MM.1S (cell line): ENCODE measurements at places on chromosomes 16 and 17.

DNA sequence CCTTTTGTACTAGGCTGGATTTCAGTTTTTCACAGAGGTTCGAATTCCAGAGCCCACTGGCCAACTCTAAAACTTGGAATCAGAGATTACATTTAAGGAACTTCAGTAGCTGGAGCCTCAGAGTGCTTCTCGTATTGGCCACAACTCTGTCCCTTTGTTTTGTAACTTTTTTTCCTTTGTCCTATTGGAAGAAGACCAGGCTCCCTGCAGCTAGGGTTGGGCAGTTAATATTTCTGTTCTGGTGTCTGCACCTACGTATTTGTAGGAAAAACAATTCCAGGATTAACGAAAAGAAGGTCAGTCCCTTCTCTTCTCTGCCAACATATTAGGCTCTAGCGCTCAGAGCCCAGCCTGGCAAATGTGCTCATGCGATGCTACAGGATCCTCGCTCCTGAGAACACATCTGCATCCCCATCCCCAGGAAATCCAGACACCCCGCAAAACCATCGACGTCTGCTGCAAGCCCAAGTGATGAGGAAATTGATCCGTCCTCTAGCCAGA lies 1.9 kb downstream of the CDH11 start:
- H3K4me1 ChIP-seq, result no peaks in the 10 kb centered on the region
- H3K27me3 ChIP-seq, result no peaks in the 10 kb centered on the region
- no peak overlapping the region for H3K4me3 ChIP-seq
- no peaks in the 10 kb centered on the region for H3K36me3 ChIP-seq
- no peak overlapping the region for H3K27ac ChIP-seq

- DNase-seq, result peak; percentile 50
- no peak overlapping the region for H3K27ac ChIP-seq
- H3K4me1 ChIP-seq, result no peaks in the 10 kb centered on the region
- H3K27me3 ChIP-seq, result peaks cover 62% of the 10 kb centered on the region
- H3K36me3 ChIP-seq, result no peaks in the 10 kb centered on the region
- H3K4me3 ChIP-seq, result no peak overlapping the region
Observed at GRCh38 chr16:88442727-88443576, 10.1 kb upstream of the ZFPM1 start.

- H3K27ac ChIP-seq, result no peak overlapping the region
- no peak for DNase-seq
- peaks cover 17% of the 10 kb centered on the region for H3K4me1 ChIP-seq
- no peak overlapping the region for H3K4me3 ChIP-seq
- peaks cover 8% of the 10 kb centered on the region for H3K36me3 ChIP-seq
- H3K27me3 ChIP-seq, result no peaks in the 10 kb centered on the region
Observed at GRCh38 chr17:76051561-76051960, 20.8 kb downstream of the SRP68 start.

GRCh38 chr16:70691223-70692129 lies 5.6 kb upstream of the MTSS2 start:
- no peak for DNase-seq
- H3K27ac ChIP-seq, result no peak overlapping the region
- H3K4me1 ChIP-seq, result no peaks in the 10 kb centered on the region
- no peaks in the 10 kb centered on the region for H3K27me3 ChIP-seq
- no peaks in the 10 kb centered on the region for H3K36me3 ChIP-seq
- no peak overlapping the region for H3K4me3 ChIP-seq

DNA sequence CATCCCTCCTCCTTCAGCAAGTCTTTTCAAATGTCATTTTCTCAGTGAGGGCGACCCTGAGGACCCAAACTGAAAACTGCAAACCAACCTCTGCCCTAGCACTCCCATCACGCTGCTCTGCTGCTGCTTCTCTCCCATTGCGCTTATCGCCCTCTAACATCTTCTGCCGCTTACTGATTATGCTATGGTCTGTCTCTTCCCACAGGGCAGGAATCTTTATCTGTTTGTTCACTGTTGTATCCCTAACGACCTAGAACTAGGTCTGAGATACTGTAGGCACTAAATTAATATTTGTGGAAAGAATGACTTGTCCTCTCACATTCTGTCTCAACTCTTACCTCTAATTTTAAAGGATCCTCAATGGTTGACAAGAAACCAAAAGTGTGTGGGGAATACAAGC lies 12.5 kb downstream of the ZSCAN32 start:
- DNase-seq, result no peak
- H3K36me3 ChIP-seq, result peaks cover 31% of the 10 kb centered on the region
- no peak overlapping the region for H3K27ac ChIP-seq

DNA sequence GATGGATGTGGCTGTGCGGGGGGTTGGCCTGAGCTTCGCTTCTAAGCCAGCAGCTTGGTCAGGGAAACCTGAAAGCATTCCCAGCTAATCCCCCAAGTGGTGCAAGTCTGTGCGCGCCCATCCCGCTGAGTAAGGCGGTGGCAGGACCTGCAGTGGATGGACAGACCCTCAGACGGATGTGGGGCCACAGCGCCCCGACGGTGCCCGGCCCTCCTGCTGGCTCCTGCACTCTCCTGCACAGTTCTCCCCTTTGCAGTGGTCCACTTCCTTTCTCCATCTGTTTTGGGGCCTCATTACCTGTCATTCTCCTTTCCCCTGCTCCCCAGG lies 2.3 kb downstream of the ATP2A1 start:
- H3K27ac ChIP-seq, result no peak overlapping the region
- no peak for DNase-seq
- H3K4me3 ChIP-seq, result no peak overlapping the region
- no peaks in the 10 kb centered on the region for H3K27me3 ChIP-seq
- H3K36me3 ChIP-seq, result no peaks in the 10 kb centered on the region
- peaks cover 6% of the 10 kb centered on the region; the same call in 1 of the 2 replicates for H3K4me1 ChIP-seq
